ENCODE measurements at places on chromosomes 6 and 20.
A peak's percentile ranks its signal among the peaks of the same experiment; 100 is the strongest.

DNA sequence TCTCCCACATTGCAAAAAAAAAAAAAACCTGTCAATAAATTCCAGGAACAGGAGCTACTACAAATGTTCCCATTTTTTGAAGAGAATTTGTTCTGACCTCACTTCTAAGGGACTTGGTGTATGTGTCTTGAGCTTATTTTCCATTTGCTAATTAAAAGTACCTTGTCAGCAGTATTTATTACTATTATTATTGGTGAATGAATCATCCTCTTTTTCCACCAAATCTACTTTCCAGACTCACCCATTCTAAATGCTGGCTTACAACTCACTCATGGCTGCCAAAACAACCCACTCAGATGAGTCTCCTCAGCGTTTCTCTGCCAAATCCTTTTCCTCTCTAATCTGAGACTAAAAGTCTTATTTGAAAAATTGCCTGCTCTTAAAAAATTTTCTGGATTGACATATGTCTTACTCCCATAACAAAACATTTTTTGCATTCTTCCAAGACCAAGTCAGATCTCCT, 33.2 kb upstream of the TASP1 start:
- no peak for DNase-seq

DNA sequence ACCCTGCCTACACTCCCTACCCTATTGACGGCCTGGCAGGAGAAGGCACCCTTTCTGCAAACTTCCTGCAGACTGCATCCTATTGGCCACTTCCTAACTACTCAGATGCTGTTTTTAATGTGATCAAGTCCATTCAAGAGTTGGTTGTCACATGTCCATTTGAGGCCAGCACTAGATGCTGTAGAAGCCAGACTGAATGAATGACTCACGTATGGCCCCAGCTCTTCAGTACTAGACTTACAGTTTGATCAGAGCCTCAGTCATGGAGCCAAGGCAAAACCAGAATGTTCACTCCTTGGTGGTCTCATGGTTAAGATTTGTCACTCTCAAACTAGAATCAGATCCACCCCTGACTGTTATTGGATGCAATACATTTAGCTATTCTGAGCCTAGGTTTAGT, 101.7 kb downstream of the OPRM1 start:
- DNase-seq, result no peak

- peak; percentile 28 for DNase-seq
Observed at GRCh38 chr20:2767768-2768631, 32.4 kb downstream of the CPXM1 start.

GRCh38 chr6:34104628-34105027, 41.3 kb downstream of the GRM4 start:
- no peak for DNase-seq

- DNase-seq, result no peak
Observed at GRCh38 chr6:96013531-96013930, 2.2 kb upstream of the FUT9 start.

DNA sequence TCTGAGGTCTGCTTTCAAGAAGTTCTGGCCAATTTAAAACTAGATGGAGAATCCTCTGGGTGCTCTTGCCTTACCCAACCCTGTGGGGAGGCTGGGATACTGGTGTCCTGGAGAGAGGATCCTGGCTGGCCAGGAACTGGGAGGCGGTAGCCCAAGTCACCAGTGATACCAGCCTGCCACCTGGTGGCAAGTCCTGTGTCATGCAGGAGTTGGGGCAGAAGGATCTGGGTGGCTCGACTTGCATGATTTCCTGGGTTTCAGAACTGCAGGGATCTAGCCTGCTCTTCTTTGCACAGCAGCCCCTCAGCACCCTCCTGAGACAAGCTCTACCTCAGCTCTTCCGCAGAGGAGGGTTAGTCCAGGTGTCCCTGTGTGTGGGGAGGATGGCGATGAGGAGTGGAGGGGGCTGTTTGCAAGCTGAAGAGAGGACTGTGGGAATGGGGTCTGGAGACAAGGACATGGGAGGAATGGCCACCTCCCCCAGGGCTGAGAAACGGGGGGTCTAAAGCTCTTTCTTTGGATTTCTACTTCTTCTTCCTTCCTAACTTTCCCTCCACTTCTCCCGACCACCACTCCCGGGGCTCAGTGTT, 4.2 kb downstream of the KCNK17 start:
- peak; percentile 78 for DNase-seq

DNA sequence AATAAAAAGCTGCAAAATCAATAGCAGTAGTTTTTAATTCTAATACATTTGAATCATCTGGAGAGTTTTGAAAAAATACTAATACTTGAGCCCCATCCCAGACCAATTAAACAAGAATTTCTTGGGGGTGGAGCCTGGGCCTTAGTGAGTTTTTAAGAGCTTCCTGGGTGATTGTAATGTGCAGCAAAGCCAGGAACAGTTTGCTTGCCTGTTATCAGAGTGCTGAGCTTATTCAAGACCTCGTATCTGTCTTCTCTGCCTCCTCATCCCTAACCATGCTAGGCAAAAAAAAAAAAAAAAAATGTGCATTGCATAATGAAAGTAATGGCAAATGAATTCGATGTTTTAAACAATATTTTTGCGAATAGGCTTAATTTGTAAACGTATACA, 36.4 kb upstream of the MYB start:
- no peak for DNase-seq

DNA sequence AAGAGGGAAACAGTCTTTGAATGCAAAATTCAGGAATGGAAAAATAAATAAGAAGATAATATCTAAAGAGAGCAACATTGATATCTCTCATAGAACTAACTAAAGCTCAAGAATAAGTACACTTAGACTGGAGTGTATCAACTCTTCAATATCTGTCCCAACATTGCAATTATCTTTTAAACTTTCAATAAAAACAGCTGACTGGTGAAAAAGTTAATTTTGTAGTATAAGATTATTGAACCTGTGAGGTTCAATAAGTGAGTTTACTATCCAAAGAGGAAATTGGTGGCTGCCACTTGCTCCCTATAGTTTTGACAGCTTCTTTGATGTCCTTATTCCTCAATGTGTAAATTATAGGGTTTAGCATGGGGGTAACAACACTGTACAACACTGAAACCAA, 13.7 kb downstream of the OR5V1 start:
- DNase-seq, result no peak

DNA sequence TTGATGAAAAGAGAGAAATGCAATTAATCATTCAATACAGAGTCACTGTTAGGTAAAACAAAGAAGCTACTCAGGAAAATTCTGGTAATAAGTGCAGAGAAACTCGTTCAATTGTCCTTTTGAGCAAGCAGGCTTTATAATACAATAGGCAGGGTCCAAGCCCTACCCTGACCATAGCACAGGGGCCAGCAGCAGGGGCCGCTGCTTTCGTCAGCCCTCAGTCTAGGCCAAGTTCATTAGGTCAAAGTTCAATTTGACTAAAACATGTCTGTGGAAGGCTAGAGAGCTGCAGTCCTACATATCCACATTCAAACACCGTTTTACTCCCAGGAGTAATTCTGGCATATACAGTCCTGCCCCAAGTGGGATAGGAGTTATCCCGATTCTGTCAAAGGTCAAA, 94.6 kb downstream of the BCAS1 start:
- DNase-seq, result no peak

- peak; percentile 8 for DNase-seq
Observed at GRCh38 chr20:18989736-18990474, 176.3 kb downstream of the SCP2D1 start.

DNA sequence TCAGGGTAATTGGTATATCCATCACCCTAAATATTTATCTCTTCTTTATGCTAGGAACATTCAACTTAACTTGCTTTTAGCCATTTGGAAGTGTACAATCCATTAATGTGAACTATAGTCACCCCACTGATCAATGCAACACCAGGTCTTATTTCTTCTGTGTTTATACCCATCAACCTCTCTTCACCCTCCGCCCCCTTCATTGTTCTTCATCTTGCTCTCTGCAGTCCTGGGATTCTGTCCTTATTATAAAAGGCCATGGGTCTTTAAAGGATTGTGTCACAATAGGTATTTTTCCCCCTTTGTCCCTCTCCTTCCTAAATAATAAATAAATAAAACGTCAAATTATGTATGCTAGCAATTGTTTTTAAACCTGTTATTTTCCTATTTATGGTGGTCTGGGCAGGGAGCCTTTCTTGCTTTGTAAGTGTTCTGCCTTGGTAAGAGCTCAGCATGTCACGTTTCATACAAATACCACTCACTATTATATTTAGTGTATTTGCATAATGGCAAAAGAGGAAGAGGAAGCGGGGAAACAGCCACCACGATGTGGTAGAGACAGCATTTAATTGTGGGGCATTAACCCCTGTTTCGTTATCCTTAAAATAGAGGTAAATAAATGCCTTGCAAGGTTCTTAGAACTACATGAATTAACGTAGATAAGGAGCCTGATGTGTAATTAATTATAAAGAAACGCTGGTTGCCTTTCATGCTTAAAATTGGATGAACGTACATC, 1.9 kb downstream of the ABRACL start:
- DNase-seq, result no peak

DNA sequence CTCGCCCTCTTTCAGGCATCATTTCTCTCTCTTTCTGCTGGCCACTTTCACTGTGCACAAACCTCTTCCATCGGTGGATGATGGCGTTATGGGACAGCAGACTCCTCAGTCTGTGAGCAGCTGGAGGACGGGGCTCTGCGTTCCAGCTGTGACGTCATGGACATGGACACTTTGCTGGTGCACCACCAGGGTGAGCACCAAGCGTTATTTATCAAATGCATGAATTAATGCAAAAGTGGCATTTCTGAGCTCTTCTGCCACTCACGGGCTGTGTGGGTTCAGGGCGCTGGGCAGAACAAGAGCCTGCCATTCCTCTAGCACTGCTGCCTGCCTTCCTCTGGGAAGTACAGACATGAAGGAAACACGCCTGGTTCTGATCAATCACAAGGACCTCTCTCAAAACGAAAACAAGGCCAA, 82.9 kb upstream of the MPC1 start:
- DNase-seq, result peak; percentile 29

- no peak for DNase-seq
Observed at GRCh38 chr6:129645830-129646579, 64.0 kb downstream of the ARHGAP18 start.

GRCh38 chr20:12957968-12958367, 50.8 kb upstream of the SPTLC3 start:
- no peak for DNase-seq

DNA sequence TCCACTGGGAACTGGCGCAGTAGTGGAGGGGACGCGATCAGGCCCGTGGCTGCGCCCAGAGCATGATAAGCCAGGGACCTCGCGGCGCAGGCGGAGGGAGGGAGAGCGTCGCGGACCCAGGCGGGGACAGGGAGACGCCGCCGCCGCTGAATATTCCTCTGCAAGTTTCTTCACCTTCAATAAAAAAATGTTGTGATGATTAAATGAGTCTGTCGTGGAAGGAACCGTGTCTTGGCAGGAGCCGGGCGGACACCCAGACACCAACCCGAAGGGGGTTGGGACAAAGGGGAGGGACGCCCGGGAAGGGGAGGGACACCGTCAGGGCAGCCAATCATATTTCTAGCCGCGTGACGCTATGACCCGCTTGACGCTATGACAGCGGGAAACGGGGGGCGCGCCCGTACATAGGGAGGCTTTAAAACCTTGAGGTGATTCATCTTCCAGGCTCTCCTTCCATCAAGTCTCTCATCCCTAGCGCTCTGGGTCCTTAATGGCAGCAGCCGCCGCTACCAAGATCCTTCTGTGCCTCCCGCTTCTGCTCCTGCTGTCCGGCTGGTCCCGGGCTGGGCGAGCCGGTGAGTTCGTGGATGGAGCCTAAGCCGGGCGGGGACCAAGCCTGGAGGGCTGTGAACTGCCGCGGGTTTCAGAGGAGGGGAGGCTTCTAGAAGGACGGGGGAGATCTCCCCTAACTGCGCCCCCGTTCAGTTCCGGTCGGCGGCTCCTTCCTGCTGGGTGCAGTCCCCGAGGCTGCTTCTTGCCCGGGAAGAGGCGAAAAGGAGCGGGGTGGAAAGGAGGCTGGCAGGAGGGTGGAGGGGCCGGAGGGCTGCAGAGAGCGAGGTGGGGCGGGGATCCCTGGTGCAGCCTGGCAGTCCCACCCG, at the start of gene ULBP2:
ULBP2 (plus strand) TSS at position 432 of the 878 bp plus-strand sequence; CDS start at position 491, 59 bp downstream.
- DNase-seq, result peak; percentile 89

DNA sequence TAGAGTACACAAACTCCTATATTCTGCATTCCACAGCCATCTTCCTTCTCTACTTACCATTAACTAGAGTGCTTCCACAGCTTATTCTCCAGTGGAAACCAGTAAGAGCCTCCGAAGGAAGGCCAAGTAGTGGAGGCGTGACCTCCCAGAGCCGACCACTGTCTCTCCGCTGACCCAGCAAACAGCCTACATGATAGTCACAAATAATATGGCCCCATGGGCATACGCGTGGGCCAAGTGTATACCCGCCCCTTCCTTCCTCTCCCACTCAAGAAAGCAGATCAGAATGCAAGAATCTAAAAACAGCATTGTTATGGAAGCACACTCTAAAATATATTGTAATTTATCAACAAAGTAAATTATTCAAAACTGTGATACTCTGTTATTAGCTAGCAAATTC, 526.6 kb upstream of the JARID2 start:
- DNase-seq, result no peak

- no peak for DNase-seq
Observed at GRCh38 chr20:15836634-15837033, 736.6 kb downstream of the KIF16B start.

DNA sequence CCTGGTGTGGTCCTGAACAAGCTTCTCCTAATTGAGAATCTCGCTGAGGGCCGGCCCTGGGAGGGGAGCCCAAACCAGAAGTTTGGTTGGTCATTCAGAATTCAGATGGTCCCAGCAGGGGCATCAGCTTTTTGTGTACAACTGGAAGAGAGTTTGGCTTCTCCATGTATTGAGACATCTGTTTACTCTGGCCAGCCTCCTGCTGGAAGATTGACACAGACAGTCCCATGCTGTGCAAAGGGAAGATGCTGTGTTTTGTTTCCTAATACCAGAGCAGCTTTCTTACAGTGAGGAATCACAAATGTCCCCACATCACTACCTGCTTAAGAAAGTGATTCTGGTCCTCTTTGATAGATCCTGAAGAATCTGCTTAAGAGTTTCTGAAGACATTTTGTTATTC, 97.8 kb downstream of the PLEKHG1 start:
- DNase-seq, result no peak

DNA sequence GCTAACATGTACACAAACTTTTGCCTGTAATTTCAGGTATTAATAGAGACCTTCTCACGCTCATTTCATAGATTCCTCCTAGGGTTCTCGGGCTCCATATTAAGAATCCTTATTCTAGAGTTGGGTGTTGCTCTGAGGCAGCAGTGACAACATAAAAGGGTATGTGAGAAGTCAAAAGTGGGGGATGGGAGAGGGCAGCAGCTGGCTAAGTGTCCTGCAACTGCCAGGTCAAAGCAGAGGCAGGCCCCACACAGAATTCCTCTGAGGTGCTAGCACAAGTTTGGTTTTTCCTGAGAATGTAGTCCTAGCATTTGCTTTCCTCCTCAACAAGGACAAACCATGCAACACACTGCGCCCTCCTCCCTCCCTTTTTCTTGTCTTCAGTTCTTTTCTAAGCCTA, 4.6 kb downstream of the NSFL1C start:
- no peak for DNase-seq

- DNase-seq, result no peak
Observed at GRCh38 chr6:34553750-34554149, 2.4 kb downstream of the SPDEF start.

DNA sequence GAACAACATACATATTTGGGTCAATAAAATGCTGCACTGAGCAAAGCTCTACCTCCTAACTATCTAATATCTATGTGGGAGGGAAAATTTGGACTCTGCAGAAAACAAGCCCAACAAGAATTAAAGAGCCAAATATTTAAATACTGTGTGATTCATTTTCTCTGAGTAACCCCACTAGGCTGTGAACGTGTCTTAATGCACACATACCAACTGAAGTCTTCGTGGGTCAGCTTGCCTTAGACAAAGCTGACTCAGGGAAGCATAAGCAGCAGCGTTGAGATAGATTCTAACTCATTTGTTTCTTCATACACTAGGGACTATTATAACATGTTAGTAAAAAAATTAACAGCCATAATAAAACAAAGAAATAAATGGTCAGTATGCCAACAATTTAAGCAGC, 114.3 kb downstream of the GJA1 start:
- peak; percentile 22 for DNase-seq

Data from lung (tissue), 17 donors.